Common myeloid progenitor, CD34-positive (primary cell): ENCODE measurements at places on chromosomes 3 and 15.

- H3K4me1 ChIP-seq = peaks cover 41% of the 10 kb centered on the region
- H3K36me3 ChIP-seq = no peaks in the 10 kb centered on the region
- no peak overlapping the region for H3K27ac ChIP-seq
- H3K27me3 ChIP-seq = no peaks in the 10 kb centered on the region
Observed at GRCh38 chr3:157091083-157091833, 68.7 kb downstream of the CCNL1 start.

- H3K27ac ChIP-seq = no peak overlapping the region
- H3K4me3 ChIP-seq = no peak overlapping the region
- H3K36me3 ChIP-seq = no peaks in the 10 kb centered on the region
- no peak for DNase-seq
Observed at GRCh38 chr3:140007911-140008869, 73.2 kb downstream of the CLSTN2 start.

DNA sequence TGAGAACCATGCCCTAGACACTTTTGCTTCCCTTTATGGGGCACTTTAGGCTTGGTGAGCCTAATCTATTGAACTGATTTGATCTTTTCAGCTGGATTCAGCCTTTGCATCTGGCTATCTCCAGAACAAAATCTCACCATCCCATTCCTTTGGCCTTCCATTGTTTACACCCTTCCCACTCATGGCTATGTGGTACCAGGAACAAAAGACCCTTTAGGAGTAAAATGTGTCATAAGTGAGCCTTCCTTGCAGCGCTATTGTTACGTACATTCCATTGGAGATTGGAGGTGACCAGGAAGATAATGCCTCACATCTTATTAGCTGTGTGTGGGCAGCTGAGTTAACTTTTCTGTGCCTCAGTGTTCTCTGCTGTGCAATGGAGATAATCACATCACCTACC is 188.4 kb downstream of the SATB1 start:
- no peak for DNase-seq
- no peak overlapping the region for H3K4me3 ChIP-seq
- no peaks in the 10 kb centered on the region for H3K36me3 ChIP-seq
- no peak overlapping the region for H3K27ac ChIP-seq
- H3K4me1 ChIP-seq = peaks cover 6% of the 10 kb centered on the region
- no peaks in the 10 kb centered on the region for H3K27me3 ChIP-seq

- no peak for DNase-seq
- no peaks in the 10 kb centered on the region for H3K36me3 ChIP-seq
- no peak overlapping the region for H3K27ac ChIP-seq
- H3K27me3 ChIP-seq = no peaks in the 10 kb centered on the region
Observed at GRCh38 chr3:182331341-182331740, 462.0 kb upstream of the ATP11B start.

- H3K4me3 ChIP-seq = no peak overlapping the region
- H3K27ac ChIP-seq = no peak overlapping the region
- H3K4me1 ChIP-seq = no peaks in the 10 kb centered on the region
Observed at GRCh38 chr3:107904536-107905066, 186.2 kb downstream of the CD47 start.

DNA sequence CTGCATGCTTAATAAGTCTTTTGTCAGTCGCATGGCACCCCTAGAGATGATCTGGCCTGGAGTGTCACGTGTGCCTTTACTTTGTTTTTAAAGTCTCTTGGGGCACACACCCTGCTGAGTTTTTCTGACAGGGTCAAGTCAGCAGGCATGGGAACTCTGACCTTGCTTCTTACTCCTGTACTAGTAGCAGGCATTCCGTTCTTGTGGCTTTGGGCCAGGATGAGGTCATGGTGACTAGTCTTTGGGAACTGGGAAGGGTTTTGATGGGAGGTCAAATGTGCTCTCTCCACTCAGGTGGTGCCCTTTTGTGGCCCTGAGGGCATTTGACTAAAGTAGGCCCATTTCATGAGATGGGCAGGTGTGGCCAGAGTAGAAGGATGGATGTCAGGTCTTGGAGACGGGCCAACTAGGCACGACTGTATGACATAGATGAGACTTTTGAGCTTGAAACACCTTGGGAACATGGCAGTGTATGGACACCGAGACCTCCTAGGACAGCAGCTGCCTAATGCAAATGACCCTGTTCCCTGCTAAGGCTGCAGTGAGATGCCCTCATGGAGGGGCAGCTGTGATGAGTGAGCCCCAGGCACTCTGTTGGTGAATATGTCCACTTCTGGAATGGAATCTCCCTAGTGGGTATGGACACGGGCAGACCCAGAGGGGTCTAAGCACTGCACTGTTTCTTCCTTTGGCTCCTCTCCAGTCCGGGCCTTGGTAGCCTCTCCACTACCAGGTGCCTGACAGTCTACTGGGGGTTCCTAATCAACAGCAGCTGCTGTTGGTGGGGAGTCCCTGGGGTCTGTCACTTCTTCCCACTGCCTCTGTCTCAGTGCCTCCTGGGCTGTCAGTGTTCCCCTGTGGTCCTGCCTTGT is 16.4 kb downstream of the SRPRB start:
- H3K36me3 ChIP-seq = peaks cover 43% of the 10 kb centered on the region

GRCh38 chr3:184756151-184757021 is 44.5 kb upstream of the MAGEF1 start:
- no peaks in the 10 kb centered on the region for H3K36me3 ChIP-seq
- DNase-seq = no peak
- no peak overlapping the region for H3K27ac ChIP-seq
- no peak overlapping the region for H3K4me3 ChIP-seq

DNA sequence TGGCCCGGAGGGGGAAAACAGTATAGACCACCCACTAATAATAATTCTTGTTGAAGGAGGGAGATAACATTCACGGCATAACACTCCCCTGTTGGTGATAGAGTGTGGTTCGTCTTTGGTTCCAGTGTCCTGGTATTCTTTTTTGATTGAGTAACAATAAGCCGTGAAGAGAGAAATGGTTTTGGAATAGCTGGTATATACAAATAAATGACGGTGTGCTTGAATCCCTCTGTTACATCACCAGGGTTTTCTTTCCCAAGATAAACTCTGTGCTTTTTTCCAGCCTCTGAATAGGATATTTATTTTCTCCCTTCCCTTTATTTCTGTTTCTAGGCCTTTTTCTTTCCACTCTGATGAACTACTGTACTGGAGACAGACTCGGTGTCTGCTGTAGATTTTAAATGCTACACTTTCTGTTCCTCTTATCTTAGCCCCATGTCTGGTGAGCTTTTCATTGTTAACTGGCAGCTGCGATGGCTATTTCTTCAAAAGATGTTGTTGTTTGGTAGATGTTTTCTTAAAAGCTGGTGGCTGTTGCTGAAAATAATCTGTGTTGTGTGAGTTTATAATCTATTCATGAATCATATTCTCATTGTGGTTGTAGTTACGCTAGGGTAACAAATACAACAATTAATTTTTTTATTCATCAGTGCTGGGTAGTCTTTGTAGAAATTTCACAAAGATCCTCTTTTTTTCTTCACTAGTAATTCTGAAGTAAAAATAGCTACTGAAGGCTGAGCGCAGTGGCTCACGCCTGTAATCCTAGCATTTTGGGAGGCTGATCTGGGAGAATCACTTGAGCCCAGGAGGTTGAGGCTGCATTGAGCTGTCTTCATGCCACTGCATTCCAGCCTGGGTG is 15.5 kb upstream of the SCAANT1 start:
- H3K4me1 ChIP-seq = peaks cover 3% of the 10 kb centered on the region
- H3K27ac ChIP-seq = no peak overlapping the region
- H3K4me3 ChIP-seq = no peak overlapping the region
- DNase-seq = peak; percentile 45
- no peaks in the 10 kb centered on the region for H3K27me3 ChIP-seq
- peaks cover 48% of the 10 kb centered on the region for H3K36me3 ChIP-seq

GRCh38 chr3:13491206-13491974 is 11.3 kb downstream of the HDAC11 start:
- no peaks in the 10 kb centered on the region for H3K27me3 ChIP-seq
- peaks cover 5% of the 10 kb centered on the region for H3K36me3 ChIP-seq
- H3K4me3 ChIP-seq = no peak overlapping the region
- H3K27ac ChIP-seq = no peak overlapping the region
- DNase-seq = no peak
- H3K4me1 ChIP-seq = peaks cover 6% of the 10 kb centered on the region

GRCh38 chr3:36969540-36970432 is 23.1 kb downstream of the EPM2AIP1 start:
- no peaks in the 10 kb centered on the region for H3K36me3 ChIP-seq
- H3K27ac ChIP-seq = no peak overlapping the region
- H3K4me1 ChIP-seq = peaks cover 33% of the 10 kb centered on the region
- peak; percentile 94 for DNase-seq
- no peak overlapping the region for H3K4me3 ChIP-seq

DNA sequence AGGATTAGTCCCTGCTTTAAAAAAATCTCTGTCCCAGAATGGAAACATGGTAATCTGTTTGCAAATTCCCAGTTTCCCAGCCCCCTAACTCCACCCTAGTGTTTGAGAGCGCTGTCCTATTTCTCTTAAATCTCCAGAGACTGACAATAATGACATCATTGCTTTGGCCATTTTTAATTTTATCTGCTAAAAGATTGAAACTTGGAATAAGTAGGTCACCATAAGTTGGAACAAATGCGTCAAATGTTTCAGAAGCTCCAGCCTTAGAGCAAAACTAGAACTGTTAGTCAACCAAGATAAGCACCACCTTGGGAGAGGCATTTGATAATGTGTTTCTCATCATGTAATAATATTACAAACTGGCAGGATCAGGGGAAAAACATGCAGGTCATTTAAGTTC is 25.7 kb upstream of the MB21D2 start:
- H3K36me3 ChIP-seq = no peaks in the 10 kb centered on the region
- no peaks in the 10 kb centered on the region for H3K27me3 ChIP-seq
- no peak overlapping the region for H3K27ac ChIP-seq
- H3K4me3 ChIP-seq = no peak overlapping the region
- H3K4me1 ChIP-seq = no peaks in the 10 kb centered on the region
- DNase-seq = no peak

GRCh38 chr3:163175970-163176369 is 1679.4 kb downstream of the OTOL1 start:
- no peaks in the 10 kb centered on the region for H3K4me1 ChIP-seq
- H3K27me3 ChIP-seq = no peaks in the 10 kb centered on the region
- no peak for DNase-seq
- no peaks in the 10 kb centered on the region for H3K36me3 ChIP-seq

DNA sequence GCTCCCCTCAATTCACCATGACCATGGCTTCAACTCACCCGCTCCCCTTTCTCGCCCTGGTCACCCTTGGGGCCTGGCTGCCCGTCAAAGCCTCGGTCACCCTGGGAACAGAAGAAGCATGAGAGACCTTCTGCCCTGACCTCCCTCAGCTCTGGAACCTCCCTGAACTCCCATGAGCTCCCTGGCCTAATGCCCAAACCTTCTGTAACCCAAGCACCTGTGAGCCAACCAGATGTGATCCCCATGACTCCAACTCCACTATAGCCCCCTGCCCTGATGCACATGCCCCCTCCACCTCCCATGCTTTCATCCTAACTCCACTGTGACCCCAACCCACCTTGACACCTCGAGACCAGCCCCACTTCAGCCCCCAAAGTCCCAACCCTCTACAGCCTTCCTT is 3.5 kb upstream of the UCN2 start:
- H3K4me1 ChIP-seq = no peaks in the 10 kb centered on the region
- H3K27ac ChIP-seq = no peak overlapping the region
- H3K4me3 ChIP-seq = no peak overlapping the region
- no peaks in the 10 kb centered on the region for H3K27me3 ChIP-seq

GRCh38 chr3:82353306-82354171 is 592.1 kb upstream of the GBE1 start:
- H3K27me3 ChIP-seq = no peaks in the 10 kb centered on the region
- H3K36me3 ChIP-seq = no peaks in the 10 kb centered on the region
- no peak overlapping the region for H3K27ac ChIP-seq
- H3K4me3 ChIP-seq = no peak overlapping the region
- DNase-seq = no peak
